ENCODE measurements at places on chromosomes 1 and 21.
A peak's percentile ranks its signal among the peaks of the same experiment; 100 is the strongest.

DNA sequence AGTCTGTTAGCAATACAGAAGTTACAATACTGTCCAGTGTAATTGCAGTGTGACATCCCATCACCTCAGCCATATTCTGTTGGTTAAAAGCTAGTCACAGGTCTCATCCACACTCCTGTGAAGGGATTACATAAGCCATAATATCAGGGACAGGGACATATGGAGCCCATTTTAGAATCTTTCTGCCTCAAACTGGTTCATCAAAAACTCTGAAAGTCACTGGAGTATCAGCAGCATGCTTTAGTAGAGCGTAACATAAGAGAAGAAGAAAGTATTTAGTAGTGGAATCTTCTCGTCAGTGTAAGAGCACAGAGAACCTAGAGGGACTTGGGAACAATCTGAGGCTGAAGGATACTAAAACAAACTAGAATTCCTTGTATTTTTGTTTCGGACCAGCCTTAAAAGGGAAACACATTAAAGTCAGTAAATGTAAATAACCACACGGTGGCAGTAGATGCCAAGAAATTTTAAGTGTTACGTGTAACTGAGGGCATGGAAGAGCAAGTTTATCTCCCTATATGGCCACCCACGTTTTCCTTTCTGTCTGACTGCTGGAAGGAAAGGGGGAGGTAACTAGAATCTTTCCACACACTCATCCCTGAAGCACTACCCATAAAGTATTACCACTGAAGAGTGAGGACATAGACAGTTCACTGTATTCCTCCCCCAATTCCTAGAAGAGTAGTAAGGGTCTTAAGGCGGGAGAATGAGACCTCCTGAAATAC lies 41.6 kb upstream of the AGL start:
- DNase-seq: peak; percentile 60

GRCh38 chr1:235022341-235022980 lies 106.2 kb downstream of the TOMM20 start:
- DNase-seq: no peak

GRCh38 chr1:52523376-52523775 lies 29.5 kb downstream of the TUT4 start:
- DNase-seq: no peak

- no peak for DNase-seq
Observed at GRCh38 chr21:34911360-34911759, 137.7 kb downstream of the RUNX1 start.

DNA sequence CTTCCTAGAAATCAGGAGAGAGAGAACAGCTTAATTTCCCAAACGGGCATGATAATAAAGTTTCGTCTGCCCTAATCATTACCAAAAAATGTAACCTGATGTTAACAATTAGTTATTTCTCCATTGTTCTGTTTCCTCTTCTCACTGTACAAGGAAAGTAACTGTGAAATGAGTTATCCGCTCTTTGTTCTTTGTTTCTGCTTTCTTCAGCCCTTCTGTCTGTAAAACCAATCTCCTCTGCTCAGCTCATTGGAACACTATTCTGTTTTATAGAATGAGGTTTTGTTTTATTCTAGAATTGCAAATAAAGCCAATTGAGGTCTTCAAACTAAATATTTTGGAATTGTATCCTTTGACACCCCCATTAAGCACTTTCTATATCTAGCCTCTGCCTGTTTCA lies 8.8 kb upstream of the THEM4 start:
- no peak for DNase-seq

DNA sequence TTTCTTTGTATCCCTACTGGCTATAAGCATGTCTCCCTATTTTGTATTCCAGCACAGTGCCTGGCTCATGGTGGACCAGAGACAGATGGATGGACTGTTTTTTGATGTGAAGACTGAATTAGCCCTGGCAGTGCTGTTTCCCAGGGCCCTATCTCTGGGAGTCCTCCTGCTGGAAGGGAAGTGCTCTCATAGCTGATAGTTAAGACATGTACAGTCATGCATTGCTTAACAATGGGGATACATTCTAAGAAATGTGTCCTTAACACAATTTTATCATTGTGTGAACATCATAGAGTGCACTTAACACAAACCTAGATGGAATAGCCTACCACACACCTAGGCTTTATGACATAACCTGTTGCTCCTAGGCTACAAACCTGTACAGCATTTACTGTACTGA lies 21.1 kb downstream of the TLCD4 start:
- DNase-seq: no peak

DNA sequence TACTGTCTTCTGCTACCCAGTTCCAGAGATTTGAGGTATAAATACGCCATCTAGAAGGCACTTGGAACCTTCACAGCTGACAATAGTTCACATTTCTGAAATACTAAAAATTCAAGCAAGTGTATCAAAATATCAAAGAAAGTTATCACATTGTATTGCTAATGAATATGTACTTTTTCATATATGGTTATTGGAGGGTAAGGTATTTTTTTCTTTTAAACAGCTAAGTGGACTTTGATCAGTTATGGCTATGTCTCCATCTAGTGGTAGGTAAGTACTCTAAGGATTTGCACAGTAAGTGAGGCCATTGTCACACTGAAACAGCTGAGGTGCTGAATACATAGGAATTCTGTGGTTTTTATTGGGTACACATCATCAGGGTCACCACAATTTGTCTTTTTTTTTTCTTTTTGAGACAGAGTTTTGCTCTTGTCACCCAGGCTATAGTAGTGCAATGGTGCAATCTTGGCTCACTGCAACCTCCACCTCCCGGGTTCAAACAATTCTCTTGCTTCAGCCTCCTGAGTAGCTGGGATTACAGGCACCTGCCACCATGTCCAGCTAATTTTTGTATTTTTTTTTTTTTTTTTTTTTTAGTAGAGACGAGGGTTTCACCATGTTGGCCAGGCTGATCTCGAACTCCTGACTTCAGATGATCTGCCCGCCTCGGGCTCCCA lies 49.1 kb upstream of the CR2 start:
- DNase-seq: no peak

DNA sequence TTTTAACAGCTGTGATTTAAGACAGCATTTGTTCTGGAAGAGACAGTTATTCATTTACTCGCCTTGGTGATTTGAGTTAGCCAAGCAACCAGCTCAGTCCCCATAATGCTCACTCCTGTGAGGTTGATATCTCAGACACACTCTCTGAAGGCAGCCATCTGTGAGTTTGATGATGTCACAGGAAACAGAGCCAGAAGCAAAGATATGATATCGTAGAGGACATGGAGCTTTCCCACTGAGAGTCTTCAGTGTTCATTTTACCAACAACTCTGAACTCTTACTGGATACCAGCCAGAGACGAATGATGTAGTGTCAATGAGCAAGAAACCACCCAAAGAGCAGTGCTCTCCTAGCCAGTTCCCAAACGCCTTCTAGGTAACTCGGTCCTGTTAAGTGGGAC lies 219.4 kb downstream of the SLC35F3 start:
- DNase-seq: no peak

GRCh38 chr1:29356663-29357062 lies 120.3 kb downstream of the PTPRU start:
- no peak for DNase-seq

DNA sequence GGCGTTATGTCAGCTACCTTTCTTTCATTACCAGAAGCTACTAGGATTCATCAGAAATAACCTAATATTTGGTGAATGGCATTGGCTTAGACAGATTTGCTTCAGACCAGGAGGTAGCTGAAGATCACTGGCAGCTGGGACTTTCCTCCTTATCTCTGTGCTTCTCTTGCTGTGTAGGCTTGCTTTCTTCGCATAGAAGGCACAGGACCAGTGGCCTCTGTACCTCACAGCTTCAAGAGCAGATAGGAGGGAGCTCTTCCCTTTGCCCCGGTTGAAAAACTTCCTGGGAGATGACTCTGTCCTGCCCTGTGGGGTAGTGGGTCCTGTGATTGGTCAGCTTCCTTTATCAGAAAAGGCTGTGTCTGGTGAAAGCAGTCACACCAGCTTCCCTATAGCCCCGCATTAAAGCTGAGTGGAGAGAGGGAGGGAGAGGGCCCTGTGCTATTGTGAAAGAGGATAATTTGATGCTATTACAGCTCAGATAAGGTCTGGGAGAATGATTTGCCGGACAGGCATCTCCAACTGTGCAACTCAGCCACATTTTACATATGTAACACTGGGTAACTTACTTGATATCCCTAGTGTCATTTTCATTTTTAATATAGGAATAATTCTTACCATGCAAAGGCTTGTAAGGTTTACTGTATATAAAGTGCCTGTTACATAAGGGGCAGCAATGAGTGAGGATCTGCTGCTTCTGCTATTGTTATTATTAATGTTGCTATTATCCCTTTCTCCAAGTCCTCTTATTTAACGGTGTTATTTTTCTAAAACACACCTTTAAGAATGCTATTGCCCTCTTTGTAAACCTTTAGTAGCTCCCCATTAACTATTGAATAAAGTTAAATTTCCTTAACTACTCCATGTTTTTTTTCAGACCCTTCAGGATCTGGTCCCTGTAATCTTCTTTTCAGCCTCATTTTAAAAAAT lies 31.6 kb downstream of the OSBPL9 start:
- no peak for DNase-seq

DNA sequence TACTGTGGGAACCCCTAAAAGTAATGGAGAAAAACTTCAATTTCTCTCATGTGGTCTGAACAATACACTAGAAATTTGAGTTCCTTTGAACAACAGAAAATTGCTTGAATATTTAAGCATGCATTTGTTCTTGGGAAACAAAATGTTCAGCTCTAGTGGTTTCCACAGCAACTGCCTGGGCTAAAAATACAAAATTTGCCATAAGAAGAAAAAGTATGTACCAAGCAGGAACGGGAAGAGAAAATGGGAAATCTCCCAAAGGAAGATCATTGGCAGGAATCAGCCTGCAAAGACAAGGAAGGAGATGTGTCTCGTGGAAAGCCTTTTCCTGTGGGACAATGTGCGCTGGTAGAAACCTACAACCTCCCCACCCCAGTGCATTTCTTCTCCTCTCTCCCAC lies 119.0 kb upstream of the DPT start:
- no peak for DNase-seq

- DNase-seq: no peak
Observed at GRCh38 chr1:185440877-185441276, 123.8 kb upstream of the IVNS1ABP start.

DNA sequence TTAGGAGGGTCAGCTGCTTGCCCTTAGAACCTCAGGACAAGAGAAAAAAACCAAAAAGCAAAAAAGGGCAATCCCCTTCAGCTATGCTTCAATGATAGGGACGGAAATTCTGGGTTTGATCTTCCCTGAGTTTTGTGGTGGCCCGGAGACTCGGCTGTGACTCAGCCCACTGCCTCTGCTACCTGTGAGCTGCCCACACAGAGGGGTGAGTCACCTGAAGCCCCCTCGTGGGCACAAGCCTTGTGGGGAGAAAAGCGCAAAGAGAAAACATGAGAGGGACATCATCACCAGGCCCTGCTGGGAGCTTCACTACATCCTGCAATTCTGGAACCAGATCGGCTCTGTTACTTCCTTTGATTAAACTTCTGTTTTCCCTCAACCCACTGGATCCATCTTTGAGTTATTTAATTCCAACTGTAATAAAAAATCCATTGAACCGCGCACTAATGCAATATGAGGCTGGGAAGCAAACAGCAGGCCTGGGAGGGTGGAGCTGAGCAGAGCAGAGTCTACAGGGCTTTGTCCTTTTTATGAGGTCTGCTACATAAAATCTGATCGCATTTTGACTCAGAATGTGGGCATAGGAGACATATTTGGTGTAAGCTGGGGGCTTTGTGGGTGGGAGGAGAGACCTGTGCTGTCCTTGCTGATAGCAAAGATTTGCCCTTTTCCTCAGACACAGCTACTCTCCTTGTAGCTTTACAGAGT lies 58.7 kb upstream of the STUM start:
- no peak for DNase-seq

DNA sequence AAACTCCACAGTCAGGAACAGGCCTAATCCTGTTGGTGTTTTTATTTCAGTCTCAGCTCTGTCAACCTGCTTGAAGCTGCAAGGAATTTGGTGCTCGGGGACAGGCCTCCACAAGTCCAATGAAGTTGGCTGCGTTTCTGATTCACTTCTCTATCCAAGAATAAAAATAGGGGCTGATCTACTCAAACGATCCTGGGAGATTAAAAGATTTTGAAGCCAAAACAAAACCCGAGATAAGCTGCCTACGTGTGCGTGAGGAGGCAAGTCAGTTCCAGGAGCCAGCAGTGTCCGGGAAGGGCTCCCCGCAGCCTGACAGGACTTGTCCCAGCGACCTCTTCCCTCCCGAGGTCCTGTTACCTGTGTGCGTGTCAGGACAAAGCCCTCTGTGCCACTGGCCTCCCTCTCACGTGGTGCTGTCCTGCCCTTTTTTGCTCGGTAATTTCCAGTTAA lies 98.0 kb downstream of the ETS2 start:
- no peak for DNase-seq

- no peak for DNase-seq
Observed at GRCh38 chr1:65795311-65795710, 2.6 kb downstream of the PDE4B start.

DNA sequence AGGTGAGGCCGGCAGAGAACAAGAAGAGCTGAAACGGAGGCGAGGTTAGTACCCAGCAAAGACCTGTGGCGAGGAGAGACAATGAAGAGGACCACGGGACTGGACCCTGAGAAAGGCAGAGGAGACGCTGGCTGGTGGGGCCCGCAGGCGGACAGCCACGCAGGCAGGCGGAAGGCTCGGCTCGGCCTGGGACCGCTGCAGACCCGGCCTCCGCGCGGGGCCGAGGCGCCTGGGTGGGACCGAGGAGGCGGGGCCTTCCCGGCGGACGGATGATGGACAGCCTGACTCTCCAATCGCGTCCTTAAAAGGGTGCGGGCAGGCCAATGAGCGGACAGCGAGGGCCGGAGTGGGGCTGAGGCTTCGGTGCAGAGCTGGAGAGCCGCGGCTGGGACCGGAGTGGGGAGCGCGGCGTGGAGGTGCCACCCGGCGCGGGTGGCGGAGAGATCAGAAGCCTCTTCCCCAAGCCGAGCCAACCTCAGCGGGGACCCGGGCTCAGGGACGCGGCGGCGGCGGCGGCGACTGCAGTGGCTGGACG lies at the start of gene MPZL1:
TSS of gene MPZL1 (plus strand) at position 366 of the 535 bp plus-strand sequence. CDS start 170 bp downstream, outside the sequence.
- DNase-seq: peak; percentile 94

- no peak for DNase-seq
Observed at GRCh38 chr1:106619080-106619826, 437.2 kb upstream of the PRMT6 start.

- DNase-seq: peak; percentile 18
Observed at GRCh38 chr1:94335950-94336349, 82.2 kb upstream of the ABCD3 start.

Data from GM06990 (cell line).